Left lung (tissue), 14 donors: ENCODE measurements at places on chromosomes 7 and 10. TPM values are rescaled to one million over a fixed set of nuclear protein-coding genes. Genes with fewer than 3 reads are reported as not detected.
A peak's percentile ranks its signal among the peaks of the same experiment; 100 is the strongest.

GRCh38 chr7:86775203-86775602 lies 131.5 kb downstream of the GRM3 start:
- no peak for DNase-seq
- H3K4me1 ChIP-seq, result no peaks in the 10 kb centered on the region
- no peak overlapping the region for H3K4me3 ChIP-seq

DNA sequence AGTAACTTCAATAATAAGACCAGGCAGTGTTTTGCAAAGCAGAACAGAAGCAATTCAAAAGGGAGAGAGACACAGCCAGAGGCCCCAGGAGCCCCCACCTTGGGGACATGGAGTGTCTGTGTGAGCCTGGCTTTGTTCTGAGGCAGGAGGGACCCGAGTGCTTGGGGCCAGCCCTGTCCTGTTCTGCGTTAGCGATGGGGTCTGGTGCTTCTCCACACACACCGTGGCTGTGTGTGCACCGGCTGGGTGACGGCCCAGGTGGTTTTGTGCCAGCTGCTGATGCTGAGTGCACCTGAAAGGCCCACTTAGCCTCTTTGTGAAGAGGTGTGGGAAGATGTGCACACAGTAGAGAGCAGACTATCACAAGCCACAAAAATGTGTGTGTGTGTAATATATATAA lies 468.9 kb downstream of the DNAJB6 start:
- no peak for DNase-seq
- no peak overlapping the region for H3K27ac ChIP-seq
- H3K36me3 ChIP-seq, result no peaks in the 10 kb centered on the region
- H3K4me3 ChIP-seq, result no peak overlapping the region
- no peaks in the 10 kb centered on the region for H3K4me1 ChIP-seq

TUBB8 gene
- 1.1 TPM for polyA plus RNA-seq

HMX2 gene
- not detected for polyA plus RNA-seq

DNA sequence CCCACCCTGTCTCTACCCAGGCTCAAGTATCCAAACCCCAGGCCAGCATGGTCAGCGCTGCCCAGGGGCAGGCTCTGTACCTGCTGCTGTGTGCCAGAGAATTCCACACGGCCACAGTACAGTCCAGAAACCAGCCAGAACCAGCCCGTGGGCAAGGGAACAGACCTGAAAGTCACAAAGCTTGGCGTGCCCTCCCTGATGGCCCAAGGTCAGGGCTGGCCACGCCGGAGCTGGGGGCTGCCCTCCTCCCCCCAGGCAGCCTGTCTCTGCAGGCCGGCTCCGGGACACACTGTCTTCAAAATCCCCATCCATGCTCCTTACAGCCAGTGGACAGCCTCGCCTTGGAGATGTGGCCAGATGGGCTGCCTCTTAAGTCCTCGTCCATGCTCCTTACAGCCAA lies 78.4 kb downstream of the CTBP2 start:
- no peaks in the 10 kb centered on the region for H3K36me3 ChIP-seq
- no peak overlapping the region for H3K27ac ChIP-seq

GRCh38 chr10:34885898-34886297 lies 70.8 kb upstream of the PARD3 start:
- H3K4me1 ChIP-seq, result no peaks in the 10 kb centered on the region
- H3K27ac ChIP-seq, result no peak overlapping the region
- H3K36me3 ChIP-seq, result no peaks in the 10 kb centered on the region
- H3K27me3 ChIP-seq, result no peaks in the 10 kb centered on the region

- peaks cover 94% of the 10 kb centered on the region for H3K27me3 ChIP-seq
- no peaks in the 10 kb centered on the region for H3K36me3 ChIP-seq
- H3K4me3 ChIP-seq, result no peak overlapping the region
- peaks cover 30% of the 10 kb centered on the region for H3K4me1 ChIP-seq
- no peak overlapping the region for H3K27ac ChIP-seq
- DNase-seq, result no peak
Measured at GRCh38 chr7:141076377-141076776, 2.5 kb downstream of the TMEM178B start.

MOSPD3 gene
- 26.5 TPM for polyA plus RNA-seq

DNA sequence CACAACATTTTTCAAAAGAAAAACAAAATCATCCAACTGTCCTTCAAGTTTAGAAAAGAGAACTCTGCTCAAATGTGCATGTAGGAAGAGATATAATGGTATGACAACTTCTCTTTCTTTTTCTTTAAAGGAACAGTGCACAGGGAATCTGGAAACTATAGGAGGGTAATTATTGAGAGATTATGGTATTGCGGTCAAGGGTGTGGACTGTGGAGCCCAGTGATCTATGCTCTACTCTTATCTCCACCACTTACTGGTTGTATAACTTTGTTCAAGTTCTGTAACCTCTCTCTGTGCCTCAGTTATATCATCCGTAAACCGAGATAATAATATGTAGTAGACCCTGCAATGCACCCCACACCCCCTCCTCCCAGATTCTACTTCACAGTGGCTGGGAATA lies 69.8 kb upstream of the PCGF5 start:
- H3K27me3 ChIP-seq, result no peaks in the 10 kb centered on the region
- no peak overlapping the region for H3K4me3 ChIP-seq
- no peak for DNase-seq
- no peaks in the 10 kb centered on the region for H3K36me3 ChIP-seq
- no peaks in the 10 kb centered on the region for H3K4me1 ChIP-seq
- H3K27ac ChIP-seq, result no peak overlapping the region

DNA sequence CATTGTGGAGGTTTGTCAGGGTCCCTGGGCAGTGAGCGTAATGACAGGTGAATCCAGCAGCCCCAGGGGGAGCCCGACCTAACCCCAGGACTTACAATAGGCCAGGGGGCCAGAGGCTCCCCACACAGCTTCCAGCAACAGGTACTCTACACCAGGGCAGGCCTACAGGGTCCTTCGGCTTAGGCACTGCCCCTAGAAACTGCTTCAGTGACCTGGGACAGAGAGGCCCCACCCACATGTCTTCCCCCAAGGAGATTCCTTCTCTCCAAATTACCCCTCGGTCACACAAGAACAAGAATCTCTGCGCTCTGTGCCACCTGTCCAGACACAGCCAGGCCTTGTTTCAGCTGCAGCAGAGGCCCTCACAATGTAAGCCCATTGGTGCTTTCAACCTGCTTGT lies 24.4 kb downstream of the SKIDA1 start:
- no peak overlapping the region for H3K4me3 ChIP-seq
- peaks cover 9% of the 10 kb centered on the region for H3K27me3 ChIP-seq
- H3K27ac ChIP-seq, result no peak overlapping the region
- H3K36me3 ChIP-seq, result no peaks in the 10 kb centered on the region
- no peaks in the 10 kb centered on the region for H3K4me1 ChIP-seq
- DNase-seq, result no peak

DNA sequence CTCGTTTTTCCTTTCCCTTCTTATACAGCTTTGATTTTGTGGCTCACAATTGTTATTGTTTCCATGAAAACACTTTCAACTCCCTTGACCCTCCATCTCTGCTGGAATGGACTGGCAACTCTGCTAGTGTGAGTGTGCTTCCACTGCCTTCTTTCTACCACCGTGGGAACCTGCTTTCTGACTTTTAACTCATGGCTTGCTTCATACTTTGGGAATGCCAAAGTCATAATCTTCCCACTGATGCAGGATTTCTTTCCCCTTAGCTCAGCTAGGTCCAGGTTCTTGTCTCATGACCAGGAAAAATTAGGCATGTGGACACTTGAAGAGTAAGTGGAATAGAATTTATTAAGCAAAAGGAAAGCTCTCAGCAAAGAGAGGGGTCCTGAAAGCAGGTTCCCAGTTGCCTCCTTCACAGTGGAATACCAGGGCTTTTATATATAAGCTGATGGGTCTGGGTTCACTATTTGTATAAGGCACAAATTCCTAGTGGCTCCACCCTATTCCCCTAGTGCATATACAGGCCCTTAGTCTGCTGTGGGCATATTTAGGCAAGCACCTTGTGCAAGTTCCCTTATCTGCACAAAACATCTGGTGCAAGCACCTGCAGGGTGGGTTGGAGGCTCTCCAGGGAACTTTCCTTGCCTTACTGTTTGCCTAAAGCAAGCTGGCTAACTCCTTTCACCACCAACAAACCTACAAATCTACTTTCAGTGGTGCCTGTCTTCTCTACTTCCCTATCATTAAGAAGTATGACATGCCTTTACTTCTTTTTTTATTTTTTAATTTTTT lies 119.5 kb downstream of the CFAP58 start:
- H3K27ac ChIP-seq, result no peak overlapping the region
- H3K4me3 ChIP-seq, result no peak overlapping the region
- no peaks in the 10 kb centered on the region for H3K4me1 ChIP-seq
- H3K27me3 ChIP-seq, result no peaks in the 10 kb centered on the region

CCDC3 gene
- 9.2 TPM for polyA plus RNA-seq

ZNF365 gene
- polyA plus RNA-seq, result 0.32 TPM

SLC26A4 gene
- 0.93 TPM for polyA plus RNA-seq

GRCh38 chr7:42746214-42746613 lies 165.7 kb downstream of the C7orf25 start:
- no peak overlapping the region for H3K4me3 ChIP-seq
- no peaks in the 10 kb centered on the region for H3K27me3 ChIP-seq
- no peaks in the 10 kb centered on the region for H3K36me3 ChIP-seq

TSPAN12 gene
- 43.5 TPM for polyA plus RNA-seq

DNA sequence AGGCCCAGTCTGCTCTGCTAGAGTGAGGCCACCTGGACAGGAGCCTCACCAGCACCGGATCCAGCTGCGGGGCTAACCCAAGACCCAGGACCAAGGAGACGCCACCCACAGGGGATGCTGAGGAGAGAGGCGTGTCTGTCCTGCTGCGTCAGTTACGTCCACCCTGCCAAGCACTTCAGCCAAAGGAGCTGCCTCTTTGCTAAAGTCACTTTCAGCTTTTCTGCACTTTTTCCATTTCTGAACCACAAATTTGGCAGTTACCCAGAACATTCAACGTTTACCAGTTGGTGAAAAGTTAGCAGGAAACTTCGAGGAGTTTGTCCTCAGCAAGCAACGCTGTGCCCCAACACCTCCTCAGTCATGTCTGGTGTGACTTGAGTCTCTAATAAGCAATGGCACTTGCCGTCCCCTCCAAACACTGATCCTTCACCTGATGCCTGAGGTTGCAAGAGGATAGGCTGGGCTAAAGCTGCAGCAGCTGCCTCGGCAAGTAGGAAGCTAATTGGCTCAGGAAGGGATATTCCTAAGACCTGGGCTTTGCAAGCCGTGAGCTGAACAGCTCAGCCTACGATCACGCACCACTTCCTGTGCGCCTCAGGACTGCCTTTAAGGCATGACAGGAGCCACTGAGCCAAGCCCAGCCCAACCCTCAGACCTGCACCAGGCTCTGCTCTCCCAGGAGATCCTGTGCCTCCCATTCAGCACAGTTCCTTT lies 40.1 kb downstream of the KCNH2 start:
- H3K4me3 ChIP-seq, result no peak overlapping the region
- peak; percentile 64 for DNase-seq
- peaks cover 4% of the 10 kb centered on the region for H3K4me1 ChIP-seq
- no peaks in the 10 kb centered on the region for H3K27me3 ChIP-seq

DNA sequence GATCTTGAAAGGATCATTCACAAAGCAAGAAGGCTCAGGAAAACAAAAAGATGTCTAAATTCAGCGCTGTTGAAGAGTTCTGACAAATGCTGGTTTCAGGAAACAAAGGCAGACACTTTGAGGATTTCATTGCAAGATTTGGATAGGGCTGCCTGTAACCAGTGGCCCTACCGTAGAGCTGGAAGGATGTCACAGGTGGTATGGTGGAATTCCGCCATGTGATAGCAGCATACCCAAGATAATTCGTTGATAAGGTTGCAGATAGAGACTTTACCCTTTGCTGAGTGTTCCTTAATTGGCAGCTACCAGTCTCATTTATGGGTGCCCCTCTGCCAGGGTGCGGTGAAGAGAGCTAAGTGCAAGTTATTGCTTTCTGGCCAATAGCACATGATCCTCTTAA lies 100.1 kb downstream of the WDR11 start:
- H3K36me3 ChIP-seq, result no peaks in the 10 kb centered on the region
- peaks cover 14% of the 10 kb centered on the region for H3K4me1 ChIP-seq
- no peak for DNase-seq
- peaks cover 5% of the 10 kb centered on the region for H3K27me3 ChIP-seq

GRCh38 chr7:157440346-157441022 lies 103.7 kb downstream of the DNAJB6 start:
- no peaks in the 10 kb centered on the region for H3K4me1 ChIP-seq
- DNase-seq, result no peak
- no peak overlapping the region for H3K4me3 ChIP-seq
- H3K27me3 ChIP-seq, result no peaks in the 10 kb centered on the region

DNA sequence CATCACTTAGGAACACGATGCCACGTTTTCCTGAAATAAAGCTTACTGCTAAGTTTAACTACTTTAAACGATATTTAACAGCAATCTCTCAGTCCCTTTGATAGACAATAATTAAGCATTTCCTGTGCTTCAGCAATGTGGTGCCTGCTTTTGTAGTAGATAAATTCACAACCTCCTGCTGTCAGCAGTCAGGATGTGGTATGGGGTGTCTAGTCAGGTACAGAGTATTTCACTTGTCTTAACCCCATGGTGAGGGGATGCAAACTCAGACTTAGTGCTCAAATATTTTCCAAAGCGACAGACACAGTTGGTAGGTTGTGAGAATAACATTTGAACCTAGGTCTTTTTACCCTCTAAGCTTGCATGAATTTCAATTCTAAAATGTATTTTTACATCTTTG lies 526.2 kb upstream of the PFKP start:
- no peaks in the 10 kb centered on the region for H3K4me1 ChIP-seq
- H3K27ac ChIP-seq, result no peak overlapping the region
- no peaks in the 10 kb centered on the region for H3K27me3 ChIP-seq
- no peaks in the 10 kb centered on the region for H3K36me3 ChIP-seq

DNA sequence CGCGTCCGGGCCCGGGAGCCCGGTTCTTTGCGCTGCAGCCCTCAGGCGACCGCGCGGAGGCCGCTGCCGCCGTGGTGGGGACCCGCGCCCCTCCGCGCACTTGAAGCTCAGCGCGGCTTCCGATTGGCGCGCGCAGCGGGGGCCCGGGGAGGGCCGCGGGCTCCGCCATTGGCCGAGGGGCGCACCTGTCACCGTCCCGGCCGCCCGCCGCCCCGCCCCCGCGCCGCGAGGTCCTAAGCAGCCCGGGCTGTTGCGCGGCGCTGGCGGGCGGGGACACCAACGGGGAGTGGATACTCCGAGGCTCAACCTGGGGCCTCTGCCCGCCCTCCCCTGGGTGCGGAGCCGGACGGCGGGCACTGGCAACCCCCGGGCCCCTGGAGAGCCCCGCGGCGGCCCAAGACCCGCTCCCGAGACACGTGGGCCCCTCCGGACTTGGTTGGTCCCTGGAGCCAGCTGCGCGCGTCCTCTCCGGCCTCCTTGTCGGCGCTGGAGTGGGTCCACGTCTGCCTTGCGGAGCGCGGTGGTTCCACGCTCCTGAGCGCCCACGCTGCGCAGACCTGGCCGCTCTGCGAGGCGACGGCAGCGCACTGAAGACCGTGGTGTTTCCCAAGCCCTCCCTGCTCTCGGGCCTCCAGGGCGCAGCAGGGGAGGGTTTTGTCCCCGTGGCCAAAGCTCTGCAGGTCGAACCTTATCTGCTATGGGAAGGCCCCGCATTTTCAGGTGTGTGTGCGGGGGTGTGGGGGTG lies at the start of gene MNX1:
TSS of gene MNX1 (minus strand) at position 76 of the 745 bp plus-strand sequence. CDS start 313 bp downstream, outside the sequence.
- peaks cover 98% of the 10 kb centered on the region for H3K27me3 ChIP-seq
- H3K4me3 ChIP-seq, result peak within 1 kb of the TSS; percentile 52
- peak; percentile 88 for DNase-seq
- no peaks in the 10 kb centered on the region for H3K36me3 ChIP-seq

IRF5 gene
- polyA plus RNA-seq, result 1.8 TPM
